ENCODE measurements at places on chromosomes 11 and 22. TPM values are rescaled to one million over a fixed set of nuclear protein-coding genes. Genes with fewer than 3 reads are reported as not detected.

BDNF gene
- 44.0 TPM for total RNA-seq

FGF4 gene
- total RNA-seq, result not detected

MS4A3 gene
- not detected for total RNA-seq

CDC42EP1 gene
- total RNA-seq, result 28.5 TPM

SMTNL1 gene
- not detected for total RNA-seq

SLC22A8 gene
- not detected for total RNA-seq

ACR gene
- not detected for total RNA-seq
